ENCODE measurements at places on chromosomes 2 and 18.

GRCh38 chr18:5137261-5137660 lies 59.8 kb downstream of the AKAIN1 start:
- no peaks in the 10 kb centered on the region for H3K27me3 ChIP-seq
- H3K27ac ChIP-seq: no peak overlapping the region
- no peaks in the 10 kb centered on the region for H3K4me1 ChIP-seq
- DNase-seq: no peak

DNA sequence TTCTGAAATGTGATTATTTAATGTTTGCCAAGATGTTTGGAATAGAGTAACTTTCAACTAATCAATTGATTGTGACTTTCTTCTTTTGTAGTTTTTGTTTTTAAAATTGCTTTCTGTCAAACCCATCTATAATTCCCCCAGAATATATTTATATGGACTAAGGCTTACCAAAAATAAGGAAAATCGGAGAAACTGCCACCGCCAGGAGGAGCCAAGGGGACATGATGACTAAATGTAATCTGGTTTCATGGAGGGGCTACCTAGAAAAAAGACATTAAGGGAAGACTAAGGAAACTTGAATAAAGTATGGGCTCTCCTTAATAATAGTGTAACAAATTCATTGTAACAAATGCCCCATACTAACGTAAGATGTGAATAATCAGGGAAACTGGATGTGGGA lies 19.5 kb downstream of the BOLA3 start:
- H3K4me1 ChIP-seq: no peaks in the 10 kb centered on the region
- H3K4me3 ChIP-seq: no peak overlapping the region
- no peak overlapping the region for H3K27ac ChIP-seq
- no peak for DNase-seq
- peaks cover 17% of the 10 kb centered on the region for H3K27me3 ChIP-seq

DNA sequence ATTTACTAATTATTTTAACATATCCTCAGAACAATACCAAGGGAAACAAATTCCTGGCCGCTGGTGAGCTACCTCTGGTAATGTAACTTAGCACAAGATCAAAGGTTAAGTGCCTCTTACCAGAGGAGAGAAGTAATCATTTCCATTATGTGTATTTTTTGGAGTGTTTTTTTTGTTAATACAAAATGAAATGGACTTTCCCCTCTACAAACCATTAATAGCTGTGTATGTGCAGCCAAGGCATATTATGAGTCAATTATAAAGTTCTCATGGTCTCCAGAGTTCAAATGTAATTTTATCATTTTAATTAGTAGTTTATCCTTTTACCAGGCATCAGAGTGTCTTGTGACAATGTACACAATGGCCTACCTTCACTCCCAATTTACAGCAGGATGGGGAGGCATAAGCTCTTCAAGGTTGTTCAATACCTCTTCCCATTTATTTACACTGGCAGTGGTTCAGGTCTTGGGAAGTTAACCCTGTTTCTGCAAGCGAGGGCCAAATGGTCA lies 242.2 kb downstream of the TGIF1 start:
- H3K4me3 ChIP-seq: no peak overlapping the region
- H3K36me3 ChIP-seq: no peaks in the 10 kb centered on the region
- H3K4me1 ChIP-seq: peaks cover 3% of the 10 kb centered on the region

GRCh38 chr2:235098736-235099494 lies 147.1 kb downstream of the SH3BP4 start:
- no peak for DNase-seq
- no peak overlapping the region for H3K27ac ChIP-seq
- no peaks in the 10 kb centered on the region for H3K4me1 ChIP-seq
- H3K4me3 ChIP-seq: no peak overlapping the region

- H3K36me3 ChIP-seq: no peaks in the 10 kb centered on the region
- DNase-seq: no peak
- peaks cover 82% of the 10 kb centered on the region for H3K27me3 ChIP-seq
- no peaks in the 10 kb centered on the region for H3K4me1 ChIP-seq
Observed at GRCh38 chr2:118806797-118807667, 40.4 kb downstream of the EN1 start.

- peaks cover 4% of the 10 kb centered on the region for H3K4me1 ChIP-seq
- H3K27ac ChIP-seq: no peak overlapping the region
- DNase-seq: peak; percentile 31
- no peaks in the 10 kb centered on the region for H3K27me3 ChIP-seq
Observed at GRCh38 chr18:45664824-45665763, 49.8 kb downstream of the SLC14A2 start.

- H3K4me1 ChIP-seq: no peaks in the 10 kb centered on the region
- peaks cover 4% of the 10 kb centered on the region for H3K27me3 ChIP-seq
- no peak overlapping the region for H3K4me3 ChIP-seq
- no peaks in the 10 kb centered on the region for H3K36me3 ChIP-seq
- no peak for DNase-seq
Observed at GRCh38 chr18:74438091-74438490, 19.0 kb downstream of the DIPK1C start.
